ENCODE measurements at places on chromosomes 1 and 21.

GRCh38 chr1:165355139-165355976 lies 1.2 kb downstream of the LMX1A start:
- DNase-seq: no peak

GRCh38 chr1:218600968-218601367 lies 255.8 kb downstream of the TGFB2 start:
- no peak for DNase-seq

- no peak for DNase-seq
Measured at GRCh38 chr1:94754570-94754969, 65.6 kb upstream of the SLC44A3 start.

DNA sequence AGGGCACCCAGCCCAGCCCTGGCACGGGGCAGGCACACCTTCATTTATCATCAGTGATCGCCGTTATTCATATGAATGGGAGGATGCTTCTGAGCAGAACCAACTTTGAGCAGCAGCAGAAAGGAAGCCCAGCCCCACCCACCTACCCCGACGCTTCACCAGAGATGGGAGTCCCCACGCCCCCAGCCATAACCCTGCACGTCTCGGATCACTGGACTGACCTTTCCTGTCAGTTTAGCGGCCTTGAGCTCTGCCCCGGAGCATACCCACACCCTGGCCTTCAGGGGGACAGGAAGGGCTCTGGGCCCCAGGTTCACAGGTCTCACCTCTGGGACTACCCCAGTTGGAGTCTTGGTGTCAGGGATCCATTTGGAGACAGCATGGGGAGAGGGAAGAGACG lies 18.1 kb downstream of the LRP8 start:
- no peak for DNase-seq

- no peak for DNase-seq
Measured at GRCh38 chr1:205245096-205245495, 17.4 kb downstream of the TMCC2 start.

DNA sequence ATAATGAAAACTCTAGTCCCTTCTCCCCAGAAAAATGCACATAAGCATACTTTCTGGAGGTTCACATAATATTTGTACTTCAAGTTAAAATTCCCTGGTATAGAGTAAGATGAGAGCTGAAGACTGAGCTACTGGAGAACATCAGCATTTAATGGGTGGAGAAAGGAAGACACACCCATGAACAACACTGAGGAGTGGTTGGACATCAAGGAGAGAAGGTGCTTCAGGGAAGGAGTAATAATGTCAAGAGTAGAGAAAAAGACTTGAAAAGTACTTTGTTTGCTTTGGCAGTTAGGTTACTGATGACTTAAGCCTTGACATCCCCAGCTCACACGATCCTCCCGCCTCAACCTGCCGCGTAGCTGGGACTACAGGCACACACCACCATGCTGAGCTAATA lies 21.9 kb downstream of the PEA15 start:
- no peak for DNase-seq

DNA sequence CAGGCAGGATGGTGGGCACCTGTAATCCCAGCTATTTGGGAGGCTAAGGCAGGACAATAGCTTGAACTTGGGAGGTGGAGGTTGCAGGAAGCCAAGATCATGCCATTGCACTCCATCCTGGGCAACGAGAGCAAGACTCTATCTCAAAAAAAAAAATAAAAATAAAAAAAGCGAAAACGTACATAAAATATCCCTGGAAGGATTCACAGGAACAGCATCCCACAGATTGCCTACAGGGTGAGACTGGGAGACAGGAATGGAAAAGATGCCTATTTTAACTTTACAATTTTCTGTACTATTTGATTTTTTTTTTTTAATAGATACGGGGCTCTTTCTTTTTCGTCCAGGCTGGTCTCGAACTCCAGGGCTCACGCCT lies 604 bp upstream of the NBPF3 start:
- no peak for DNase-seq

DNA sequence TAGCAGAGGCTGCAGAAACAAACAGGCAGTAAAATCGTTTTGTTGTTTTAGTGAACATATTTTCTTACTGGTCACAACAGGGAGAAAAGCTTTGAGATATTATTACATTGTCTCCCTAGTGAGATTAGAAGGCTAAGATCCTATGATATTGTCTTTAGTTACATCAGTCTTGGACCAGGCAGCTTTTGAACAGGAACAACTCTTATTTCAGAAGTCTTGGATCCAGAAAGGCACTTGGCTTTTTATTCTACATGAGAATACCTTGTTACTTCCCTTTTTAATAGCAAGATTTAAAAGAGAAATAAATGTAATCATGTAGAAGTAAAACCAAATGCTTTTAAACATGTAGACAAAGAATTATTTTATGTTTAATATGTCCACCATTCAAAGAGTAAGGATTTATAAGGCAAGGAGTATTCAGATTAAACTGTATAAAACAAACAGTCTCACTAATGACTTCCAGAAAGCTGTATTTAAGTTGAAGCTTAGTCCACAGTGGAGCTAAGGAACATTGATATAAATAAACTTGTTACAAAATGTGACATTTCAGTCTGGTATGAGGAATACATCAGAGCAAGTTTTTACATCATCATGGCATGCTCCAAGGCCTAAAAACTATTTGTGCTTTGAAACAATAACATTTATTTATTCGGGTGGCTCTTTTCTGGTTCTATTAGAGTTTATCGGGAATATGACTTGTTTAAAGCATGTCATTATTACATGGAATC lies 72.2 kb downstream of the PHTF1 start:
- DNase-seq: no peak

DNA sequence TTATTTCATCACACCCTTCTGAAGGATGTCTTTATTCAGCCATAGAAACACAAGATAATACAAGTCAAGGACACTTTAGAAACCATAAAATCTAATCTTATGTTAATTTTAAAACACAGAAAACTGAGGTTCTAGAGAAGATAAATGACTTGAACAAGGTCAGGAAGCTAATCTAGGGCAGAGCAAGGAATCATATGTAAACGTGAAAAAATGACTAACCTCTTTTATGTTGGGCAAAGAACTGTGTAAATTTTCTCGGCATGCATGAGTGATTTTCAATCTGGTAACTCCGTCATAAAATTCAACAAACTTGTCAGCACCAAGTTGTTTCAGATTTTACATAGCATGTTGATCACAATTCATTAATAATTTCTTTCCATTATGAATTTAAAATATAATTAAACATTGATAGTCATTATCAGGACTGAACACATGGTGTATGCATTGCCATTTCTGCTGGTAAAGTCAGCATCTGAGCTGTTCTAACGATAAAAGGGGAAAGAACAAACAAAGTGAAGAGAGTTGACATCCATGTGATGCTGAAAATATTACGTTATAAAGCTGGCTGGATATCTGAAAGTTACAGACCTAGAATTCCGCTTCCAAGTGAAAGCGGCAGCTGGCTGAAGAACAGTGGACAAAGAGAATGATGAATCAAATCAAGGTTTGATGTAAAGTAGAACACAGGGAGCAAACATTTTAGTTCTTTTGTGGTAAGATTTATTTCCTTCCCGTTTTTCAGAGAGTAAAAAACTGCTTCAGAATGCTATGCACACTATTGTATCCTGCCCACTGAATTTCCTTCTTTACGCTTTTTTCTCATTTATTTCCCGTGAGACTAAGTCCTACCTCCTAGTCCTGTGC lies 1037.4 kb upstream of the TMPRSS15 start:
- no peak for DNase-seq

- peak; percentile 17 for DNase-seq
Measured at GRCh38 chr1:162878000-162878596, 17.1 kb upstream of the CCDC190 start.

GRCh38 chr1:159071970-159072582 lies 4.5 kb downstream of the AIM2 start:
- DNase-seq: peak; percentile 38

DNA sequence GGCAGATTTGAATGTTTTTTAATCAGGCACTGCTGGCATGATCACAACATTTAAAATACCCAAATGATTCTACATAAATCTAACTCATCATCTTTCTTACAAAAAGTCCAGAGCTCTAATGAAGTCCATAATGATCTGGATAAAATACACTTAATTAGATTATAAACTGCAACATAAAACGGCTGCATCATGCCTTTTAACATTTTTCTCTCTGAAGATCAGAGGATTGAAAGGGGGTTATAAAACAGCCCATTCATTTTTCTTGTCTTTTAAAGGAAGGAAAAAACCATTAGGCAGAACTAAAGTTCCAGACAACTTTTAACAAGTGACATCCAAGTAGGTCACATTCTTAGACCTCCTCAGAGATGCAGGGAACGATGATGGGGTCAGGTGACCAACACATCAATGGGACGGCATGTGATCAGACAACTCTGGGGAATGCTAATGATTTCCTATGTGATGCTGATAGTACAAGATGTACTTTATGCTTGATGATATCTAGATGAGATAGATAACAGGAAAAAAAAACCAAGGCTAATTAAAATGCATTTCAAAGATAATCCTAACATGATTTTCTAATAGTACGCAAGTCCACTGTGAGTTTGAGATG lies 455.1 kb downstream of the SMYD3 start:
- DNase-seq: no peak

- no peak for DNase-seq
Measured at GRCh38 chr1:2972879-2973575, 48.2 kb upstream of the ACTRT2 start.

DNA sequence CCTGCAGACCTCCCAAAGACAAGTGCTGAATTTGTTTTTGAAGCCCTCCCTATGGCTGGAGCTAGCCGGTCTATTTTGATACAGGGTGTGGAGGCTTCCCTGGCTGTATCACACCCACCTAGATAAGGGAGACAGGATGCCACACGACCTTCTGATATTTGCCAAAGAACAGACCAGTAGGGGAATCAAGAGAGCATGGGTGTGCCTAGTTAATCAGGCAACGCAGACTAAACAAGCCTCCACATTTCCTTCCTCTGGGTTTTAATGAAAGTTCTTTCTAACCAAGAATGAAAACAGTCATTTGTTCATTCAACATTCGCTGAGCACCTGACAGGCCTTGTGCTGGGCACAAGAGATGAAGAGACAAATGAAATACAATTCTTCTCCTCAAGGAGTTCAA lies 446.8 kb downstream of the PLPP3 start:
- no peak for DNase-seq

DNA sequence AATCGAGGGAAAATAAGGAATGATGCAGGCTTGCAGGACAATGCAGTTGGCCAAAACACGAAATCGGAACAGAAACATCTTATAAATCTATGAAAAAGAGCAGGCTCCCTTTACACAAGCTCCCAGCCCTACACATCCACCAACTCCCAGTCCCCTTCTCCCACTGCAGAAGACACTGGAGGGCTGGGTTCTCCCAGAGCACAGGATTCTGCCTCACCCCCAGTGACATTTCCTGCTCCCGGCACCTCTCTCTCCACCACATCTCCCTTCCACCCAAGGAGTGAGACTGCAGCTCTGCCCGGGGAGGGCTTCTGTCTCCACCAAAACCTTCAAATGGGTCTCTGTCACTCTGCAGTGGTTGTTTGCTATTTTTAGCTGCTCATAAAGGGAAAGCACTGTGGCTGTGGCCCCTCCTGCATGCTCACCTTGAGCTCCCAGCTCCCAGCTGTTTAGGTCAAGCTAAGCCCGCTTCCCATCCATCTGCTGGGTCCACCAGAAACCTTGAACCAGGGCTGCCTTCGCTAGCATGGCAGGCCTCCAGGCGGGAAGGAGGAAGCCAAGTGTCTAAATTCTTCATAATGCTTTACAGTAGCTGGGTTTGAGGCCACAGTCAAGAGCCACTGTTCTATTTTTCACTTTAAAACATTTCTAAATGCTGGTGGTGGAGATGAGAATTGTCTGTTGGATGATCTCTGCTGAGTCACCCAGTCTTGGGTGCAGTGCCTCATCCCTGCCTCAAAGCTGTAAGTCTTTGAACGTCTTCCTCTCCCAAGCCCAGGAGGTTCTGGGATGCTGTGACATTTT lies 3.3 kb upstream of the C2CD2 start:
- DNase-seq: no peak

DNA sequence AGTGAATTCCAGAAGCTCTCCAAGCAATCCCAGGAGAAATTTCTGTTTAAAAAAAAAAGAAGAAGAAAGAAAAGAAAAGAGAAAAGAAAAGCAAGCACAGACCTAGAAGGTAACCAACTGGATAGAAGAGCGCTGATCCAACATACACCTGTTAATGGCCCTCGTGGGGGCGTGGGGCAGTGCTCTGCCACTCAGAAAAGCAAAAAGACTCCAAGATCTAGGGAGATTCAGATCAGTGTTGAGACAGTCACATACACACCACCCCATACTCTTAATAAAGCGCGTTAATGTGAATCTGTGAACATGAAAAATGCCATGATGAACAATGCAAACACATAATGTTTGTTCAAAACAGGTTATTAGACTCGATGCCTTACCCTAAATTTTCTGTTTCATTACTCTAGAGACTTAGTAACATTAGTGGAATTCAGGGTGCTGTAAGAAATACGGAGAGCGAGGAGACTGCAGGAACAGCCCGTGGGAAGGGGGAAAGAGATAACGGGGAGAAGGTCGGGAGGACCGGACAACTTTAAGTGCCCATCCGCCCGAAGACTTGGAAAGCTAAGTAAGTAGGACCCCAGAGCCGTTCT lies 406 bp downstream of the NME7 start:
- no peak for DNase-seq

- DNase-seq: no peak
Measured at GRCh38 chr1:185408700-185409270, 91.7 kb upstream of the IVNS1ABP start.

DNA sequence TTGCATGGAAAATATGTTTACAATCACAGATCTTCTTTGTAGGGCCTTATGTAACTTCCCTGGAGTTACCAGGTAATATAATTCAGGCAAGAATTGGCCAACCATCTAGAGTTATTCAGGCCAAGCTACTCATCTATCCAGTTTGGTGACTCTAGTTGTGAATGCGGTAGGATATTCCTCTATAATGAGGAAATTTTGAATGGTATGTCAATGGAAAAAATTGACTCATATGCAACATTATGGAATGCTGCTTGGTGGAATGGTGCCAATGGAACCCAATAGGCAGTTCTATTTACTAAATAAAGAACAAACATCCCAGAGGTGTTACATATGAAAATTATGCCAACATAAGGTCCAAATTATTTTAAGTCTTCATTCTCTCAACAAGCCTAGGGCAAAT lies 5.6 kb upstream of the TNFSF18 start:
- no peak for DNase-seq

DNA sequence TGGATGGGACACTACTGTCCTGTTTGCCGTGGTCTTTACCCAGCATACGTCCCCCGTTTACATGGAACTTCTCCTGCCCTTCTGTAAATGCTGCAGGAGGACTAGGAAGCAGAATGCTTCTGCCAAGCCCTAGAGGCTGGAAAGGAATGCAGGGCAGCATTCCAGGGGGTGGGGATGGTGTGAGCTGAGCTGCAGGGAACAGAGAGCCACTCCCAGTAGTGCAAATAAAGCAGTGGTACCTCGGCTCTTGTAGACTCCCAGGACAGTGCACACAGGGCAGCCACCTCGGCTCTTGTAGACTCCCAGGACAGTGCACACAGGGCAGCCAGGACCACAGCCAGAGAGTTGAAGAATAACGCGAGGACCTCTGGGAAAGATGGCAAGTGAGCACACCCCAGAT lies 35.4 kb downstream of the PTPRU start:
- no peak for DNase-seq

- DNase-seq: peak; percentile 74
Measured at GRCh38 chr1:9689011-9689706, 37.6 kb downstream of the PIK3CD start.

GRCh38 chr1:34137411-34137810 lies 27.6 kb downstream of the CSMD2 start:
- DNase-seq: no peak
